ENCODE measurements at places on chromosomes 11 and 22. TPM values are rescaled to one million over a fixed set of nuclear protein-coding genes. Genes with fewer than 3 reads are reported as not detected.

AP2A2 gene
- 104 TPM for total RNA-seq

DNA sequence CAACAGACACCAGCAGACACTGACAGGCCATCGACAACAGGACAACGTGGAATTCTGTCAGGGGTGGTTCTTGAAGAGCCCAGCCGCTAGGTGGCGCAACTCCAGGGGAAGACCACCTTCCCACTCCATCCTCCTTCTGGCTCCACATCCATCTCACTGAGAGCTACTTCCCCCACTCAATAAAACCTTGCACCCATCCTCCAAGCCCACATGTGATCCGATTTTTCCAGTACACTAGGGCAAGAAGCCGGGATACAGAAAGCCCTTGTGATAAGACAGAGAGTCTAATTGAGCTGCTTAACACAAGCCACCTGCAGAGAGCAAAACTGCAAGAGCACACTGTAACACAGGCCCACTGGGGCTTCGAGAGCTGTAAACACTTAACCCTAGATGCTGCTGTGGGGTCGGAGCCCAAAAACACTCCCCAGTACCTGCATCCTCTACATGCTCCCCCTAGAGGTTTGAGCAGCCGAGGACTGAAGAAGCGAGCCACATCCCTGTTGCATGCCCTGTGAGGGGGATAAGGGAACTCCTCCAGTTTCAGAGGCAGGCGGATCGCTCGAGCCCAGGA lies 11.5 kb upstream of the RAB39A start:
- DNase-seq, result peak; percentile 3
- no peak overlapping the region for H3K27ac ChIP-seq
- no peak overlapping the region for H3K4me3 ChIP-seq

DNA sequence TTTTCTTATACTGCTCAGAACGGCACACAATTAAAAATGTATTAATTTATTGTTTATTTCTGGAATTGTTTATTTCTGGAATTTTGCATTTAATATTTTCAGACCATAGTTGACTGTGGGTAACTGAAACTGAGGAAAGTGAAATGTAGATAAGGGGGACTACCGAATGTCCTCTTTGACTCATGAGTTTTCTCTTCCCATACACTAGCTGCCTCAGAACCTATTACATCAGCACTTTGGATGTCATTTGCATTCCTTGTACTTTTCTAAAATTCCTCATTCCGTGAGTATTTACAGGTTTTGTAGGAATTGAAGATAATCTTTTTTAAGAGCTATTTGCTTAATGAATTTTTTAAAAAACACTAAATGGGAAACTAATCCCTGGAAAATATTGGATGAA lies 29.8 kb downstream of the ZC3H12C start:
- no peaks in the 10 kb centered on the region for H3K27me3 ChIP-seq
- no peak overlapping the region for H3K27ac ChIP-seq
- peaks cover 44% of the 10 kb centered on the region for H3K4me1 ChIP-seq
- H3K4me3 ChIP-seq, result no peak overlapping the region

- H3K4me1 ChIP-seq, result peaks cover 26% of the 10 kb centered on the region
- H3K27me3 ChIP-seq, result no peaks in the 10 kb centered on the region
- peaks cover 21% of the 10 kb centered on the region for H3K36me3 ChIP-seq
- no peak overlapping the region for H3K4me3 ChIP-seq
- no peak for DNase-seq
These were observed 15.4 kb upstream of the ST14 start for GRCh38 chr11:130144141-130144540.

DNA sequence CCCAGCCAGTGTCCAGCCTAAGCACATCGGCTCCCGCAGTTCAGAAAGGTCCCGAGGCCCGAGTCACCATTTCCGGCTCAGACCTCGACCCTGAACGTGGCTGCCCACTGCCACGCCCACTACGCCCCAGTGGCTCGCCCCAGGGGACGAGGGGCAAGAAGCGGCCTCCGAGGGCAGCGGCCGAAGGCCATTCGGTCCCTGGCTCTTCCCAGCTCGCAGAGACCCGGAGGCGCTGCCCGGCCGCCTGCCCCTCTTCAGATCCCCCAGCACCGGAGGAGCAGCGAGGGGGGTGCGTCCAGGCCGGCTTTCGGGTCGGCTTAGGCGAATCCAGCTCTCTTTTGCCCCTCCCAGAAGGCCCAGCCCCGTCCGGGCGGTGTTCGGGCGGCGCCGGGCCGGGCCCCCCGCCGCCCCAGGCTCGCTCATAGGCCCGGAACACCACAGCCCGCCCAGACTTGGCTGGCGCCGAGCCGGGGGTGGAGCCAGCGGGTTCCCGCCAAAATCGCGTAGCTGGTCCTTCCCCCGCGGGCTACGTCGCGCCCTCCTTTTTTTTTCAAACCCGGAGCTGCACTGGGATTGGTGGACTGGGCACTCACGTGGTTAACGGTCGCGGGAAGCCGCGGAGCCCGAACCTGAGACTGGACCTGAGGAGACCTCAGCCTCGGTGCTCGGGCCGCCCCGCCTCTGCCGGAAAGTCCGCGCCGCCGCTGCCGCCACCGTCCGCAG lies at the start of gene WEE1:
TSS of gene WEE1 (plus strand) at position 619 of the 723 bp plus-strand sequence. CDS start 264 bp downstream, outside the sequence.
- H3K27me3 ChIP-seq, result no peaks in the 10 kb centered on the region
- H3K36me3 ChIP-seq, result no peaks in the 10 kb centered on the region
- H3K27ac ChIP-seq, result peak within 1 kb of the TSS; percentile 92
- peaks cover 25% of the 10 kb centered on the region for H3K4me1 ChIP-seq
- peak within 1 kb of the TSS; percentile 16 for H3K4me3 ChIP-seq

Measured in adrenal gland (tissue), 19 donors.